ENCODE measurements at places on chromosomes 2 and 18. TPM values are rescaled to one million over a fixed set of nuclear protein-coding genes. Genes with fewer than 3 reads are reported as not detected.

- no peak for DNase-seq
Observed at GRCh38 chr18:79334496-79335233, 61.1 kb upstream of the NFATC1 start.

Gene PRSS56
- 0.25 TPM for total RNA-seq

DNA sequence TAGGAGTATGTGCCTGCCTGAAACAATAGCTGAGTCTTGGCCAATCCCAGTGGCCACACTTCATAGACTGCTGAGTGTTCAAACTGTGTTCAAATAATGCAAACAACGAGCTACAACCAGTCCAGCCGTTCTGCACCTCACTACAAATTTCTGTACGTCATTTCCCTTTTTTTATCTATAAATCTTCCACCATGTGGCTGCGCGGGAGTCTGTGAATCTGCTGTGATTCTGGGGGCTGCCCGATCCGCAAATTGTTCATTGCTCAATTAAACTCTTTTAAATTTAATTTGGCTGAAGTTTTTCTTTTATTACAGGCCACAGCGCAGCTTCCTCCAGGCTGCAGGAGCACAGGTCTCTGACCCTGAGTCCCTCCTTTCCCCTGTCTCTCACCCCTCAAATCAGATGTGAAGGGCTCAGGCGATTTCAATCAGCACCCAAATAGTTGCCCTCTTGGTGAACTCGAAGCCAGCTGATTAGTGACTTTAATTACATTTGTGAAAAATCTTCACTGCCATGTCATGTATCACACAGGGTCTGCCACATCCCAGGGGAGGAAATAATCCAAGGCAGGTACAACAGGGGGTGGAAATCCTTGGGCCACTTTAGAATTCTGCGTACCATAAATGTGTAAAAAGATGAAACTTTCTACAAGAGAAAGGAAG is 145.6 kb downstream of the NDUFA10 start:
- no peak for DNase-seq

DNA sequence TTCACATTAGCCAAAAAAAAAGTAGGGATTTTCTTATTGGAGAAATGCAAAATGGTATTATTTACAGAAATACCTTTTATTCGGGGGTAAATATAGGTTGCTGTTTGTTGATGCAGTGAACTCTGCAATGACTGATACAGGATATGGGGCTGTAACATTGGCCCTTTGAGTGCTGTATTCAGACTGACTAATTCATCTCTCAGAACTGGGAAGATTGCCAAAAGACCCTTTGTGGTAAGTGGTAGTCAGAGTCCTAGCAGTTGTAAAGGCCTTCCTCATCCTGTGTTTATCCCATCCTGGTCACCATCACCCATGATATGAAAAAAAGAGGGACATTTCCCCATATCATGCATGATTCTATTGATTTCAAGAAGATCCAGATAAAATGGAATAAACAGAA is 14.0 kb upstream of the DCC start:
- no peak for DNase-seq

DNA sequence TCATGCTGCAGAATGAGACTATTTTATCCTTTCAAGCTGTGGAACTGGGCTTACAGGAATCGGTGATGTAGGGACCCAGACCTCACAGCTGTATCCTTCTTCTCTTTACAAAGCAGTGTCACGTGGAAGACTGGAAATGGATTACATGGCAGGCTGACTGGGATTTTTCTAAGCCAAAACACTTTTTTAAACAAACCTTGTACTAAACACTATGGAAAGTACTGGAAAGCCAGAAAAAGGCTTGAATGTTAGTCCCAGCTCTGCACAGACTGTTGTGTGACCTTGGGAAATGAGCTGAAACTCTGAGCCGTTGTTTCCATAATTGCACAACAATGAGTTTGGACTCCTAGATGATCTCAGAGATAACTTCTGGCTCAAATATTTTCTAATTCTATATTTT is 7.6 kb upstream of the ADAM23 start:
- no peak for DNase-seq

DNA sequence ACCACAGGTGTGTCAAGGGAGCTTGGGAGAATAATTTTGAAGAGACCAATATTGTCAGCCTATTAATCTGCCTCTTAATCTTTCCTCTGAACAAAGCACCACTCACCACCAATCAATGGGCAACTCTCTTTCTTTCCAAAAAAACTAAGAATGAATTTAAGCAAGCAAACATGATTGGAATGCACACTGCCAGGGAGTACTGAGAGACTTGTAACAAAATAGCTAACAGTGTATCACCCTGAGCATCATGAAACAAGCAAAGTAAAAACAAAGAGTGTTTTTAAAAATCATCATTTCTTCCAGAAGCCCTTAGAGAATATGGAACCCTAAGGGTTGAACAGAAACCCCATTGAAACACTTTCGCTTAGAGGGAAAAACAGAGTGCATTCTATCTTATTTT is 299.7 kb downstream of the DSEL start:
- no peak for DNase-seq

Gene TMEM178A
- 3.0 TPM for total RNA-seq

GRCh38 chr2:240308111-240308651 is 127.3 kb upstream of the GPC1 start:
- peak; percentile 52 for DNase-seq

Gene ALK
- 0.50 TPM for total RNA-seq

Gene SLC19A3
- total RNA-seq = 1.3 TPM

GRCh38 chr2:157839162-157839801 is 36.8 kb downstream of the ACVR1 start:
- no peak for DNase-seq

Gene ASB18
- 29.0 TPM for total RNA-seq

DNA sequence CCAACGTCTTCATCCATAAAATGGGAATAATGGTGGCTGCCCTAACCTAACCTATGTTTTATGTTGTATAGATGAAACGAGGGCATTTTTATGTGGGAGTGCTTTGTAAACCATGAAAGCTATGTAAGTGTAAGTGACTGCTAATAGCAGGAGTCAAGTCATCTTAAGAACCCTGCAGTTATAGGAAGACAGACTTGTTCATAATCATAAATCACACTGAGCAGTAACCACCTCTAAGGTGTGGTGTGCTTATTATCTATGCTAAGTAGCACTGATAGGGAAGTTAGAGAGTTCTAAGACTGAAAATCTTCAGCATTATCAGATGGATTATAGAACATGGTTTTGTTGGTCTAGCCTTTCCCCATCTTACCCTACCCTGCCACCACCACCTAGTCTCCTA is 24.2 kb upstream of the NRP2 start:
- no peak for DNase-seq

Gene SPHKAP
- 97.3 TPM for total RNA-seq

Gene ZNF516
- 10.1 TPM for total RNA-seq

DNA sequence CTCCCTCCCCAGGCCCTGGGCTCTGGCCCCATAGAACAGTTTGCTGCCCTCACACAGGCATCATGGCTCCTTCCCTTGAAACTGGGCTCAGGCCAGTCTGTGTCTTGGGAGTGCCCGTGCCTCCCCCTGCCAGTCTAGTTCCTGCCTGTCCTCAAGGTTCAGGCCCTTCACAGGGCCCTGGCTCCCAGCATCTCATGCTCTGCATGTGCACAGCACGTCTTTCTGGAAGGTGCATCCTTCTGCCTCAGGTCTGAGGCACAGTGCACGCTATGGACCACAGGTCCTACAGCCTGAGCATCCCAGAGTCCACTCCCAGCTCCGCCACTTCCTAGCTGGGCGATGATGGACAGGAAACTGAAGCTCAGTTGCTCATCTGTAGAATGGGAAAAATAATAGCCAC is 35.6 kb upstream of the FOSL2 start:
- no peak for DNase-seq

Gene CPO
- 0.55 TPM for total RNA-seq

DNA sequence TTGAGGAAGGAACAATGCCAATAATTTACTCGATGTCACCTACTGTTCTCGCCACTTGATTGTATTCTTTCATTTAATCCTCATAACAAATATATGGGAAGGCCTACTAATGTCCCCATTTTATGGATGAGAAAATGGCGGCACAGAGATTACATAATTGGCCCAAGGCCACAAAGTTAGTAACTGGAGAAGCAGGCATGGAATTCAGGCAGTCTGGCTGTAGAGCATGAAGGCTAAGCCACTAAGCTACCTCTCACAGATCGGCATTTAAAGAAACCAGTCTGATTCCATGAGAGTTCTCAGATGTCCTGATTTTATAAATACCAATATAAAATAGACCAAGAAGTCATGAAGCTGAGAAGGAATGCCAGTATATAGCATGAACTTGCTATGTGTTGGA is 121.8 kb upstream of the EPAS1 start:
- no peak for DNase-seq

Gene PRLH
- total RNA-seq = not detected

DNA sequence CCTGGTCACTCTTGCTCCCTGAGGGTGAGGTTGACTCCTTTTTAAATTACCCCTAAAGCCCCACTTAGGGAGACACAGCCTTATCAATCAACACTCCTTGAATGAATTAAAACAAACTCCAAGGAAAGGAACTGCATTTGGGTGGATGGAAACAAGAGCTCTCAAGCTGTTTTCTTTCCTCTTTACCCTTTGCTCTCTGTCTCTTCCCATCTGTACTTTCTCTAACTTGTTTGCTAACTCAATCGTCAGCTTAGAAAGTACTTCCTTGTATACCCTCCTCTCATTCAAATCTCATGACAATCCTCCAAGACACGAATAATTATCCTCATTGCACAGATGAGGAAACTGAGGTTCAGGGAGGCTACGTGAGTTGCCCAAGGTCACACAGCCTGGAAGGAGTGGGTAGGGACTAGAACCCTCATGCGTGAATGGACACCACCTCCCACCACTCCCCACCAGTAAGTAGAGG is 32.7 kb downstream of the ZFP36L2 start:
- no peak for DNase-seq

GRCh38 chr2:8680822-8681760 is 765 bp upstream of the ID2 start:
- peak; percentile 64 for DNase-seq

Data from heart left ventricle (tissue), 16 donors.